ENCODE measurements at places on chromosomes 1 and 21.

- no peak for DNase-seq
Observed at GRCh38 chr1:172321451-172321850, 99.0 kb upstream of the C1orf105 start.

DNA sequence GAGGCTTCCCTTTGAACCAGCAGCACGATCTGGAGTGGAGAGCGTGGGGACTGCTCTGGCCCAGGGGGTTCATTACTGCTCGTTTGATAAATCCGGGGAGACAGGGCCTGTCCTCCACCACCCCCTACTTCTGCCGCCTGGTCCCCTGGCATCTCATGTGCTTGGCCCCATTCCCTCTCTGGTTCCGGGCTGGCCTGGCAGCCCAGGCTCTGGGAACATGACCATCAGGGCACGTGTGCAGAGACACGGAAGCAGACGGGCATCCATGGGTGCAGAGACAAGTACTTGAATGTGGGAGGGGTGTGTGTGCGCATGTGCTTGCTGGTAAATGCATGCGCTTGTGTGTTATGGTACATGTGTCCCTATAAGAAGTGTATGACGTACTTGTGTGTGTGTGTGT, 75.5 kb downstream of the KIRREL1 start:
- no peak for DNase-seq

- no peak for DNase-seq
Observed at GRCh38 chr21:26801498-26801897, 43.7 kb downstream of the ADAMTS1 start.

DNA sequence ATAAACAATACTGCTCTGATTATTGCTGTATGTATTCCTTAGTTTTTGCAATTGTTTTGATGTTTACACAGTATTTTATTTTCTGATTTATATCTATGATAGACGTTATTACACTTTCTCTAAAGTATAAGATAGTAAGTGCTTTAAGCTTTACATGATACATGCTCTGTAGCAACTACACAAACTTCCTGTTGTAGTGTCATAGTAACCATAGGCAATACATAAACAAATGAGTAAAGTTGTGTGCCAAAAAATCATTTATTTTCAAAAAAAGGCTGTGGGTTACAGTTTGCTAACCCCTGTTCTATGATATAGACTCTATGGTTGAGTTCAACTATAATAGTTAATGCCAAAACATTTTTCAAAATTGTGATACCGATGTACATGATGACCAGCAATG, 1156.4 kb downstream of the AMY1C start:
- no peak for DNase-seq

DNA sequence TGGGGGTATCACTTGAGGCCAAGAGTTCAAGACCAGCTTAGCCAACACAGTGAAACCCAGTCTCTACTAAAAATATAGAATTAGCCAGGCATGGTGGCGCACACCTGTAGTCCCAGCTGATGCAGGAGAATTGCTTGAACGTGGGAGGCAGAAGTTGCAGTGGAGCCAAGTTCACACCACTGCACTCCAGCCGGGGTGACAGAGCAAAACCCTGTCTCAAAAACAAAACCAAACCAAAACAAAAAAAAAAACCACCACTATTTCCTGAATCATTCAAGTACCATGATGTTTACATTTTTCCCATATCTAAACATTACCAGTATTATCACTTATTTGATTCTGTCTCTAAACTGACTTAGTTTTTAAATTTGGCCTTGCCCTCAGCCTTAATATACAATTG, 29.5 kb downstream of the TUT4 start:
- DNase-seq: no peak

DNA sequence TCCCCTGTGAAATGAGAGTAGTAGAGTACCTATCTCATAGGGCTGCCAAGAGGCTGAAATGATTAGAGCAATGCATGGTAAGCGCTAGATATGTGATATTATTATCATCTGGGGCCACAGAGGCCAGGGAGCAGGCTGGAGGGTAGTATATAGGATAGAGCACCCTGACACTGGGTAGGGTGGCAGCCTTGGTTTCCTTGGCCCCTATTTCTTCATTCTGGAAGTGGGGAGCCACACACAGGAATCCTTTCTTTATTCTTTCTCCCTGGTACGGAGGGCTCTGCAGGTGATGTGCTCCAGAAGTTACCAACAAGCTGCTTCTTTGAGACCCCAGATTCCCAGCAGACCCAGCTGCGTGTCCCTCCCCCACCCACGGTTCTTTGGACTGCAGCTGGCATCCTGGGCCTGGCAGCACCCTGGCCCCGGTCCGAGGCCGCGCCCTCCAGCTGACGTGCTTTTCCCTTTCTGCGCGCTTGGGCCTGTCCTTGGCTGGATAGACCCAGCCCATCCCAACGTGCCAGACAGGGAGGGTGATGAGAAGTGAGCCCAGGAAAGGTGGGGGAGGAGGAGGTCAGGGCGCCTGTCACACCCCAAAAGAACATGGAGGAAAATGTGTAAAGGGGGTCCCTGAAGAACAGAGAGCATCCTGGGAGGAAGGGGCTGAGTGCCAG, 18.2 kb downstream of the INAVA start:
- DNase-seq: no peak

GRCh38 chr1:12098786-12099185, 35.7 kb downstream of the TNFRSF8 start:
- no peak for DNase-seq

DNA sequence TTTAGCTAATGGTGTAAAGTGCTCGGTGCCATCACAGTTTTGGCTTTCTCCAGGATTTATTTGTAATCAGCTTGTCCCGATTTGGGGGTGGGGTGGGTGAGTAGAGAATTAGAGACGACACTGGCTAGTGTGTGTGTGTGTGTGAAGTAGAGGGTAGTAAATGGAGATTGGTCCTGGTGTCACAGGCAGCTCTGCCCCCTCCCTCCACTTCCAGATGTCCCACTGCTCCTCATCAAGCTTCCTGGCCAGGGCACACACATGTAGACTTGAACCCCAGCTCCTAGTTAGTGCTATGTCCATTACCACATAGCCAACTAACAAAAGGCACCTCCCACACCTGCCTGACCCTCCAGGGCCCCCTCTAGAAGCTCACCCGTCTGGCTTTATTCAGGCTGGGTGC, 3.2 kb downstream of the TRNP1 start:
- no peak for DNase-seq

DNA sequence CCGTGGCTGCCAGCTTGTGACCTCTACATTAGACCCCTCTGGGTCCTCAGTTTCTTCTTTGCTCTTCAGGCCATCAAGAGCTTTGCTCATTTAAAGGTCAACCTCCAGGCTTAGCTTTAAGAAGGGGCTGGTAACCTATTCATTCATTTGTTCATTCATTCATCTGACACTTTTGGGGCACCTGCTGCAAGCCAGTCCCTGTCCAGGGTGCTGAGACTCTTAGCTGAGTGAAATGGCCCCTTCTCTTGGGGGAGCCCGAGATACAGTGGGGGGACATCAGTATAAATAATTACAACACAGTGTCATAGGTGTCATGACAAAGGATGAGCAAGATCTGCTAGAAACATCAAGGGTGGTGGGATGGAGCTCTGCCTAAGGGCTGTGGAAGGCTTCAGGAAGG, 10.5 kb upstream of the TTC4 start:
- no peak for DNase-seq

DNA sequence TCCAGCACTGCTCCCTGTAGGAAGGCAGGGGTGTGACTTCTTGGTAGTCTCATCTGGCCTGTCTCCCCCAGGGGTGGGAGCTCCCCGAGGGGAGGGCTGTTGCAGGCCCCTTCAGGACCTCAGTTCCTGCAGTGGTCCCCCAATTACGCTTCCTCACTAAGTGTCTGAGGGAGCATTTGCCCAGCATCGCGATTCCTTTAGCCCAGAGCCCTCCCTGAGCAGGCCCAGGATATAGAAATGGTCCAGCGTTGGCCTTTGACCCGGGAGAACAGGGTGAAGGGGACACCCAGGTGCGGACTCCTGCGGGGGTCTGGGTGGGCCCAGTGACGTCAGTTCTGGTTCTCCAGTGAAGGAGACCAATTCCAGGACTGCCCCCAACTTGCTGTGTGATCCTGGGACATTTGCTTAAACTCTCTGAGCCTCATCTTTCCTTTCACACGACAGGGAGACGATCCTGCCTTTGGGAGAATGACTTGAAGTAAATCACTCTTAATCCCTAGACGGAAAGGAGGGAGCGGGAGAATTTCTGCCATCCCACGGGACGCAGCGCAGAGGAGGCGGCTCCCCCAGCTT, 32.6 kb upstream of the BTG2 start:
- DNase-seq: no peak
